ENCODE measurements at places on chromosomes 2 and 18. TPM values are rescaled to one million over a fixed set of nuclear protein-coding genes. Genes with fewer than 3 reads are reported as not detected.

Gene NCKAP5
- total RNA-seq = 3.0 TPM

Gene LRP1B
- total RNA-seq = not detected

Gene CPLX4
- not detected for total RNA-seq

Gene LRRTM1
- not detected for total RNA-seq

Gene TDRD15
- not detected for total RNA-seq

Measured in foreskin keratinocyte (primary cell).